ENCODE measurements at places on chromosomes 2 and 18.
A peak's percentile ranks its signal among the peaks of the same experiment; 100 is the strongest.

- no peak for DNase-seq
Observed at GRCh38 chr18:61833387-61833786, 59.4 kb downstream of the RNF152 start.

GRCh38 chr2:28342081-28342967 lies 50.3 kb upstream of the FOSL2 start:
- DNase-seq = peak; percentile 61

- DNase-seq = no peak
Observed at GRCh38 chr2:208049441-208049840, 24.1 kb upstream of the PLEKHM3 start.

GRCh38 chr2:24576617-24577016 lies 85.6 kb downstream of the NCOA1 start:
- no peak for DNase-seq

- no peak for DNase-seq
Observed at GRCh38 chr2:232382331-232383225, 4.0 kb downstream of the ALPP start.

- no peak for DNase-seq
Observed at GRCh38 chr2:45533771-45534170, 77.3 kb downstream of the SRBD1 start.

DNA sequence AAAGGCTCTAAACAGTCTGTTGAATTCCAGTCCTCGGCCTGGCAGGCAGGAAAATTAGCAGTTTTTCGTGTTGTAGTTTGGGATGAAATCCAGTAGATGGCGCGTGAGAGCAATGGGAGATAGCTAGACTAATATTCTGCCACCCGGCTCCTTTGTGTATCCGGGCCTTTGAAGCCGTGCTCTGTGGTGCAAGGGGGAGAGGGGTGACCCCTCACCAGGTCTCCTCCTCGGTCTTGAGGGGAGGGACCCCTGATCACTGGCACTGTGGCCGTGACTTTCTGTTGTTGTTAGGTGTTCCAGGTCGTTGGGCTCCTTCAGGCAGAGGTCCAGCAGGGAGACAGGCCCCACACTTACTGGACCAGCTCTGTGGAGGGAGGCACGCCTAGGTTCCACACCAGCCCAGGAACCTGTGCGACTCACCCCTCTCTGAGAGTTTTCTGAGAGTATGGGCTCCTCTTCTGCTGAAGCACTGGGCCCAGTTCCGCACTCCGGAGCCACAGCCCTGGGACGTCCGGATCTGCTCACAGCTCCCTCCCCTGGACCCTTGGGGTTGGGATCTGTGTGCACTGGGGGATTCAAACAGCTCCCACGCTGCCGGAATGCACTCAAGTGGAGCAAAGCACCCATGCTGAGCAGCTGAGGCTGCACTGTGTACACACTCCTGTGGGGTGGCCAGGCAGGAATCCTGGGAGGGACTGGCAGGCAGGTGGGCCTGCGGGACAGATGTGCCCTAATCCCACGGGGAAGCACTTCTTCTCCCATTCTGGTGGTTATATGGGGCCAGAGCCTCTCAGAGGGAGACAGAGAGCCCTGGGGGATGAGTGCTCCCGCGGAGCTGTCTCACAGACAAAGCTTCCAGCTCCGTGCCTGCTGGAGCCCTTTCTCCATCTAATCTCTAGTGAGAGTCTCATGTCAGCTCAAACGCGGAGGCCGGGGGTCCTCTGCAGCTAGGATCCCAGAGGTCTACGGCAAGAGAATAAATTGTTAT lies 8.8 kb downstream of the GKN2 start:
- peak; percentile 69 for DNase-seq

GRCh38 chr2:148812306-148812705 lies 62.7 kb upstream of the KIF5C start:
- peak; percentile 21 for DNase-seq

DNA sequence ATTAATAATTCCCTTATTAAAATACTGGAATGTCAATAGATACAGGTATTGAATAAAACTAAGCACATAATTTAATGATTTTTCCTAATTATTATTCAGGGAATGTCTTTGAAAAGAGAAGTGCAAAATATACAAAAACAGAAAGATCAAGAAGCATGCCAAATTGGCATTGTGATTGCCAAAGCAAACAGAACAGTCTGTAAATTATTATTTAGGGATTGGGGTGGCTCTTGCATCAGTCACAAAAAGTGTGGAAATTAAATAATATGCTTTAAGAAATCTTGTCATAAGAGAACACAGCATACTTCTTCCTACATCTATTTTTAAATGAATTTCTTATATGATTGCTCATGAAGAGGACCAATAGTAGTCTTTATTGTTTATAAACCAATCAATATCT lies 1211.9 kb downstream of the DPP10 start:
- DNase-seq = no peak

GRCh38 chr2:159155320-159155719 lies 131.2 kb downstream of the WDSUB1 start:
- no peak for DNase-seq

DNA sequence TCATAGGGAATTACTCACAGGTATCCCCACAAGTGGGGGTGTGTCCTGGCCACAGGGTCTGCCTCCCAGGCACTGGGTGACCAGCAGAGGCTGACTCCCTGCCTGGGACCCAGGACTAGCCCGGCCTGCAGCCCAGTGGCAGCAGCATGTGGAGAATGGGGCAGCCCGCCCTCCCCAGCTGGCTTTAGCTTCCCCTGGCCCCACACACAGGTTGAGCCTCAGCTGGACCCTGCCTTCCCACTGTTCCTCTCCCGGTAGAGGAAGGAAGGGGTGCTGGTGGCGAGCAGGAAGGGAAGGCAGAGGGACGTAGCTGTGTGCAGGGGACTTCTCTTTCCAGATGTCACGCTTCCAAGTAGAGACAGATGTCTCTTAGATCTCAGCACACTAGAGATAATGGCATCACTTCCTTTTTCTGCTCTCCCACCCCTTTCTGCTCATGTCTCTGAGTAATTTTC lies 51.4 kb downstream of the EMILIN2 start:
- no peak for DNase-seq

DNA sequence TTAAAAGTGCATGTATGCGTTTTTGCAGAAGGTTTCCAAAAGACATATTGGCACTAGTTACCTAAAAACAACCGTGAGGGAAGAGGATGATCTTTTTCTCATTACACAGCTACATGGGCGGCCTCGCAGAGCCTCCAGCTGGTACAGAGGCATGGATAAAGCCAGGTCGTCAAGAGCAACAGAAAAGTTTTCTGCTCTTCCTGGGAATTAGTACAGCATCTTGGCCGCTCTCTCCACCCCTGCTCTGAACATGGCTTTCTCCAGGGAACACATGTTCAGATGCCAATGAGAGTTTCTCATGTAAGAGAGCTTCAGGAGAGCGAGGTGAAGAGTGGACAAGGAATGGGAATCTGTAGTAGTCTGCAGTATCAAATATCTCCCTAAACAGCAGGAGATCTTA lies 108.4 kb downstream of the ZEB2 start:
- DNase-seq = no peak

- DNase-seq = no peak
Observed at GRCh38 chr2:75453384-75454240, 107.1 kb downstream of the EVA1A start.

DNA sequence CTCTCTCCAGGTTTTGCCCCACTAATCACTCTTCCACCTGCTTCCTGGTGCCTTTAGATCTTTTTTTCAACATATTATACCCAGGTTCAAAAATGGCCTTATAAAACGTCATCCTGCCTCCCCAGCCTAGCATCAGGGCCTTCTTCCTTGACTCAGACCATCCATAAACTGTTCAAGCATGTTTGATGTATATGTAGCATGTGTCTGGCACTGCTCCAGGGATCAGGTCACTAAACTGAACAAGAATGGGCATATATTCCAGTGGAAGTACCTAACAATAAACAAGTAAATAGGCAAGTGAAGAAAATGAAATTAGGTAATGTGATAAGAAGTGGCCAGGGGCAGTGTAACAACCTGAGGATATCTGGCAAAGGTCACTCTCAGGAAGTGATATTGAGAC lies 141.2 kb downstream of the TRIB2 start:
- no peak for DNase-seq

DNA sequence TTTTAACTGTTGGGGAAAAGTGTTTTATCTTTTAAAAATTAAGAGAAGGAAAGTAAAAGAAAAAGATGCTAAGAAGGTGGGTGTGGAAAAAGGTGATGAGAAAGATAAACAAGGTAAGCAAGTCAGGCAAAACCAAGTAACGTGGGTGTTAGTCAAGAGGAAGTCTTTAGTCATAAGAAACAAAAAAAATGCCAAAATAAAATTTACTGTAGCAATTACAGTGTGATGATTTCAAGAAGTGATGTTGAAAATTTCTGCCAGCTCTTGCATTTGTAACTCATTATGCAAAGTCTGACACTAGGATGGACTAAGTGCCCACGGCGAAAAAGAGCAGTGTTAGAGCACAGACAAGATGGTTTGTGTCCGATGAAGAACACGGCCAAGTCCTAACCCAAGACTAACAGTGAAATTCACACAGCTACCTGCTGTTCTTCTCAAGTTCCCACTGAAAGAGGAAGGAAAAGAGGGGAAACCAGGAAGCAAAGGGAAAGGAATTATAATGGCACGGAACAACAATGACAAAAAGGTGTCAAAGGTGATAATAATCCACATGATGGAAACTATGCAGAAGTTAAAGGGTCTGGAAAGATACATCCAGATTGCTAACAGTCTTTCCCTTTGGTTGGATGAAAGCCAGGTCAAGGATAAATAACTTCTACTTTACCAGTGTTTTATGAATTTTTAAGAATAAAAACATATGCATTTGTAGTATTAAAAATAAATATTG lies 34.1 kb downstream of the NOL10 start:
- no peak for DNase-seq

- DNase-seq = no peak
Observed at GRCh38 chr2:38722271-38723061, 28.7 kb downstream of the SRSF7 start.

- DNase-seq = peak; percentile 41
Observed at GRCh38 chr18:76405681-76406356, 89.2 kb downstream of the ZNF516 start.

- no peak for DNase-seq
Observed at GRCh38 chr2:232506709-232507108, 13.5 kb upstream of the PRSS56 start.

DNA sequence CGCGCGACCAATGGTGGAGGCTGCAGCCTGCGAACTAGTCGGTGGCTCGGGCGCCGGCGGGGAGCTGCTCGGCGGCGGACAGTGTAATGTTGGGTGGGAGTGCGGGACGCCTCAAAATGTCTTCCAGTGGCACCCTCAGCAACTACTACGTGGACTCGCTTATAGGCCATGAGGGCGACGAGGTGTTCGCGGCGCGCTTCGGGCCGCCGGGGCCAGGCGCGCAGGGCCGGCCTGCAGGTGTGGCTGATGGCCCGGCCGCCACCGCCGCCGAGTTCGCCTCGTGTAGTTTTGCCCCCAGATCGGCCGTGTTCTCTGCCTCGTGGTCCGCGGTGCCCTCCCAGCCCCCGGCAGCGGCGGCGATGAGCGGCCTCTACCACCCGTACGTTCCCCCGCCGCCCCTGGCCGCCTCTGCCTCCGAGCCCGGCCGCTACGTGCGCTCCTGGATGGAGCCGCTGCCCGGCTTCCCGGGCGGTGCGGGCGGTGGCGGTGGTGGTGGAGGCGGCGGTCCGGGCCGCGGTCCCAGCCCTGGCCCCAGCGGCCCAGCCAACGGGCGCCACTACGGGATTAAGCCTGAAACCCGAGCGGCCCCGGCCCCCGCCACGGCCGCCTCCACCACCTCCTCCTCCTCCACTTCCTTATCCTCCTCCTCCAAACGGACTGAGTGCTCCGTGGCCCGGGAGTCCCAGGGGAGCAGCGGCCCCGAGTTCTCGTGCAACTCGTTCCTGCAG lies at the start of gene HOXD9:
Gene HOXD9 (plus strand): TSS at position 37 of the 728 bp plus-strand sequence. CDS start 50 bp downstream, at position 87.
- no peak for DNase-seq

GRCh38 chr2:179247318-179248023 lies 17.2 kb downstream of the SESTD1 start:
- DNase-seq = no peak

DNA sequence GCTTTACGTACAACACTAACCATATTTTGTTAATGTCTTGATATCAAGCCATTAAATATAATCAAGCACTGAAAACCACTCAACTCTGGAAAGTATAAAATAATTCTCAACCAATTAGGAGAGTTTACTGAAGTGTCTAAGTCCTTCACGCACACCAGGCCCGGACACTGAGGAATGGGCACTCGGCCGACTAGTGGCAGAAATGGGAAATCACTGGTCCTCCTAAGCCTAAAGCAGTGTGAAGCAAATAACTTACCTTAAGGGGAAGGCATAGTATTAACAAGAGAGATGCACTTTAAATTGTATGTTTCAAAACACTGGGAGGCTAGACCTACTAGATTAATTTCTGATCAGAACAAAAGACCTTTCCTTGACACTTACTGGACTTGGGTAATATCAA lies 45.7 kb downstream of the FAM210A start:
- no peak for DNase-seq

DNA sequence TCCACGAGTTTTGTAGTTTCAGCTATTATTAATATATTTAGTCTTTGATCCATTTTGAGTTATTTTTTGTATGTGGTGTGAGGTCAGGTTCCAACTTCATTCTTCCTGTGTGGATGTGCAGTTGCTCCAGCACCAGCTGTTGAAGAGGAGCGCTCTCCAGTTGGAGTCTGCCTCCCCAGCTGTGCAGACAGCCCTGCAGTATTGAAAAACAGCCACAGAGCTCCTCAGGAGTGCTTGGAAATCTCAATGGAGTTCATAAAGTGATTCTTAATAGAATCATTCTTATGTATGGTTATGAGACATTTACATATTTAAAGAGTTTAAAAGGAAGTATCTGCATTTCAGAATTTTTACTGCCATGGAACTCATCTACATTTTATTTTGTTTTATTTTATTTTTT lies 17.3 kb downstream of the DGKD start:
- DNase-seq = no peak

DNA sequence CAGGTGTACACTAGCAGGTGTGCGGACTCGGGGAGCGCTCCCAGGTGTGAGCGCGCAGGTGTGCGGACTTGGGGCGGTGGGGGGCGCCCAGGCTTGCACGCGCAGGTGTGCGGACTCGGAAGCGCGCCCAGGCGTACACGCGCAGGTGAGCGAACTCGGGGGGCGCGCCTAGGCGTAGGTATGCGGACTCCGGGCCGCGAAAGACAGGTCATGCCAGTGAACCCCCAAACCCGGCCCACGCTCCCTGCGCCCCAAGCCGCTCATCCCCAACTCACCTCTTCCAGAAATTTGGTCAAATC lies 342 bp downstream of the CYB5A start:
- no peak for DNase-seq

DNA sequence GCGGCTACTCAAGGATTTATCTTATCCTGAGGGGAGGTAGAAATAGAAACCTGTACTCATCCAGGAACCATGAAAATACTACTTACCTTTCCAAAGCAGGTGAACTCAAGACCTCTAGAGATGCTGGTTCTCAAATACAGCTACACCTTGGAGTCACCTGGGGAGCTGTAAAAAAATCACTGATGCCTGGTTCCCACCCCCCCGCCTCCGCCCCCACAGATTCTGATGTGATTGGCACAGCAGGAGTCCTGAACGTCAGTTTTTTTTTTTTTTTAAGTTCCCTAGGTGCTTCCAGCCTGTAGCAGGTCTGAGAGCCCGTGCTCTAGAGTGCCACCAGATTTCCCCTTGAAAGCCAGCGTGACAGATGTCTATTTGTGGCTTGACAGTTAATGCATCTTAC lies 113.6 kb downstream of the MRO start:
- DNase-seq = no peak

Data from HTR-8/SVneo (cell line).